ENCODE measurements at places on chromosomes 16 and 17.
A peak's percentile ranks its signal among the peaks of the same experiment; 100 is the strongest.

DNA sequence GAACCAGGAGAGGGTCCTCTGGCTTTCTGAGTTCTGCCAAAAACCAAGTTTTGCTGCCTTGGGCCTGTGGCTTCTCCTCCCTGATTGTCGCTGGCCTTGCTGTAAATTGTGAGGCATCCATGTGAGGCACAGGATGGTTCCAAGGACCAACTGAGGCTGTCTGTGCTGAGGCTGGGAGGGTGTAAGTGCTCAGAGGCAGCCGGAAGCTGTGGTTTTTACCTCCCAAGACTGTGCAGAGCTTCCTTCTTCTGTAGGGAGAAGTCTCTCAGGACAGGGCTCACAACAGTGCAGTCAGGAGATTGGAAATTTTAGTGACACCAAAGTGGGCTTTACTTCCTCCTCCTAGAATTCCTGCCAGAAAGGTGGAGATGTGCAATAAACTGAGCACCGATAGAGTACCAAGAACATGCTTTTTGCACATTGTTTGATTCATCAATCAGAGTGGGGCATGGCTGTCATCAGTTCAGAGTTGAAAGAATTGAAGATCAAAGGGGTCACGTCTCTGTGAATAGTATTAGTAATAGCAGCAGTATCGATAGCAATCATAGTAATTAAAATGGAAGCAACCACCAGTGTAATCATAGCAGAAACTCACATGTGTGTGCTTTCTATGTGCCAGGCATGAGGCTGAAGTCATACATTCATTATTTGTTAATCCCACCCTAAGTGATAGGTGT lies 467.1 kb downstream of the WWOX start:
- DNase-seq: no peak

DNA sequence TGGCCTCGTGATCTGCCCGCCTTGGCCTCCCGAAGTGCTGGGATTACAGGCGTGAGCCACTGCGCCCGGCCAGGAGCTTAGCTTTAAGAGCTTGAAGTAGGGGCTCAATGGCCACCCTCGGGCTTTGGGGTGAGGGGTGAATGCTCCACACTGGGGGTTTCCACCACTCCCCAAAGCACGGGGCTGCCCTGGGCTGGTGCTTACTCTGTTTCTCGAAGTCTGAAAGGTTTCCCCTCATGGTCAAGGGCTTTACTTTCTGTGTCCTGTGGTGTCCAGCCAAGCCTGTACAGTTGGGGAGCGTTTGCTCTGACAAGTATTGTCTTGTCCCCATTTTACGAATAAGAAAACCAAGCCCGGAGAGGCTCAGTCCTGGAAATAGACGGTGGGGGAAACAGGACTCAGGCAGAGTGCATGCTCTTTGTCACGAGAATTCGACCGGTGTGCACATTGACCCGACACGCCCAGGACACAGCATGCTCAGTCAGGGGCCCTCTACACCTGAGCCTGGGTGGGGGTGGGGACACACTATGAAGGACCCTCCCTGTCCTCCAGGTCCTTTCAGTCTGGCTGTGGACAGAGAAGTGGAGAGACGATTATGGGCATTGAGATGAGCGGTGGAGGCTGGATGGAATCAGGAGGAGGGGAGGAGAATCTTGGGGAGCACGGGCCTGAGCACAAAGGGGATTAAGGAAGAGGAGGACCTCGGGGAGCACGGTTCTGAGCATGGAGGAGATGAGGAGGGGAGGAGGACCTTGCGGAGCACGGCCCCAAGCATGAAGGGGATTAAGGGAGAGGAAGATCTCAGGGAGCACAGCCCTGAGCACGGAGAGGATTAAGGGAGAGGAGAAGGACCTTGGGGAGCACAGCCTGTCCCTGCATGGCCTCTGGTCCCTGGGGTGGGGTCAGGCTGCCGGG lies 7.5 kb downstream of the CD7 start:
- no peak for DNase-seq

- no peak for DNase-seq
These were observed 58.6 kb downstream of the CDRT4 start for GRCh38 chr17:15408803-15409202.

DNA sequence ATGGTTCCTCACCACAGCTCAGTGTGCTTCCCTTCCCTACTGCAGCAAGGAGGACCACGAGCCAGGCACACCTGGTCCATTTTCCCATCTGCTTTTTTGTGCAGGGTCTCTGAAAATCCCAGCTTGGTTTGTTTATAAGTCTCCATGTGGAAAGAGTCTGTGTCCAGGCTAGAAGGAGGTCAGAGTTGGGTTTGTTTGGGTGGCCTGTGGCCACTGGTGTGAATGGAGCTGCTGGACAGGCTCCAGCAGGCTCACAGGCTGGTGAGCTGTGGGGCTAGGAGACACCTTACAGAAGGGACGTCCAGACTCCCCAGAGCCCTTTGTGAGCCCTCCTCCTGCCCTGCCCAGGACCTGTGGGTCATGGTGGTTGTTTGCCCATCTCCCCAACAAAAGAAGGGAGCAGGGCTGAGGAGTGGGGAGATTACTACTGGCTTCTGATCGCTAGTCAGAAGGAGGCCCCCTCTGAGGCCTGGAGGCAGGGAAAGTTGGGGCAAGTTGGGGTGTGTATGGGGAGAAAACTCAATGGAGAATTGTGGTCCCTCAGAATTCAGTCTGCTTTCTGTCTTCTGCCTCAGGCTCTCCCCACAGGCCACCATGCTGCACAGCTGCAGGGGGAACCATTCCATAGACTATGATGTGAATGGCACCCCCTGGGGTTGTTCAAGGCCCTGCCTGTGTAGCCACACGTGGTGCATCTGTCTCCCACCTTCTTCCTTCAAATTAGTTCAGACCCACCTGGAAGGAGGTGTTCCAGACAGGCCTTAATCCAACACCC lies 4.1 kb downstream of the RARA start:
- peak; percentile 16 for DNase-seq

GRCh38 chr16:47938272-47938671 lies 217.5 kb downstream of the ABCC12 start:
- no peak for DNase-seq

DNA sequence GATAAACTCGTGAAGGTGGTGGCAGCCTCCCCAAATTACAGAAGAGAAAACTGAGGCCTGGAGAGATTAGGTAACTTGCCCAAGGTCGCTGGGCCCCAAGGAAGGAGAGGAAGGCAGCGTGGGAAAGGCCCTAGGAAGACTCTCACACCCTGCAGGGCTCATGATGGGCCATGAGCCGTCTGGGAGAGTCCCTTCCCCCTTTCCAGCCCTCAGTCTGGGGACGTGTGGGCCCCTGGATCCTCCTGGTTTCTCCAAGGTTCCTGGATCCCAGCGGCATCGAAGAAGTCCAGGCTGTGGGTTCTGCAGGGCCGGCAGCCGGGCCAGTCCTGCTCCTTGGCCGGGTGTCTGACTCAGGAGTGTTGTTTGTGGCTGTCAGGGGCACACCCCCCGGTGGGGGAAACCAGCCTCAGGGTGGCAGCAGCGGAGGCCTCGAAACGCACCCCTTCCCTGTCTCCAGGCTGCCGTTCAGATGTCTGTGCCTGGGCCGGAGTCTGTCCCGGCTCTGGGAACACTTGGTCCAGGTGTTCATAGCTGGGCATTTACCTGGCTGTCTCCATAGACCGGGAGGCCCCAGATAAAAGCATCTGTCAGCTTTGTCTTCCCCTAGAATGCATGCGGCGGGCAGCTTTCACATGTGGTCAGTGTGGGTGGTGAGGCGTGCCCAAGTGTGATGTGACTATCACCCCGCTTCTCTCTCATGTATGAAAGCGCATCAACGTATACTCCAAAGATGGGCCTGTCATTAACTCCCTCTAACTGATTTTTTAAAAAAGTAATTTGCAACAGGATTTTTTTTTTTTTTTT lies 3.7 kb upstream of the RAP1GAP2 start:
- no peak for DNase-seq

DNA sequence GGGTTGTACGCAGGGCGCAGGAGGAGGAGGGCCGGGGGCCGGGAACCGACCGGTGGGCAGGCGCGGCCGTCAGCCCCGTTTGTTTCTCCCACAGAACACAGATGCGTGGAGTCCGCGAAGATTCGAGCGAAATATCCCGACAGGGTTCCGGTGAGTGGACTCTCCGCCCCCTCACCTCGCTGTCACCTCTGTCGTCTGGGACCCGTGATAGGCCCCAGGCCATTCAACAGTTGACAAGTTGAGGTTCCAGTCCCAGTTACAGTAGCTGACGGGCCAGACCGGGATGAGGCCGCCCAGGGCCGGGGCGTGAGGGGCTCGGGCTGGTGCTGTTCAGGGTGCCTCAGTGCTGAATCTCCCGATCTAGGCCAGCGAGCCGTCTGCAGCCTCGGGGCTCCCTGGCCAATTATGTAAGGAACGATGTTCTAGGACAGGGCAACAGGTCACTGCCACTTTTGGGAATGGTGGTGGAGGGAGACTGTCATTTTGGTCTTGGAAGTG lies 628 bp downstream of the GABARAPL2 start:
- peak; percentile 24 for DNase-seq

DNA sequence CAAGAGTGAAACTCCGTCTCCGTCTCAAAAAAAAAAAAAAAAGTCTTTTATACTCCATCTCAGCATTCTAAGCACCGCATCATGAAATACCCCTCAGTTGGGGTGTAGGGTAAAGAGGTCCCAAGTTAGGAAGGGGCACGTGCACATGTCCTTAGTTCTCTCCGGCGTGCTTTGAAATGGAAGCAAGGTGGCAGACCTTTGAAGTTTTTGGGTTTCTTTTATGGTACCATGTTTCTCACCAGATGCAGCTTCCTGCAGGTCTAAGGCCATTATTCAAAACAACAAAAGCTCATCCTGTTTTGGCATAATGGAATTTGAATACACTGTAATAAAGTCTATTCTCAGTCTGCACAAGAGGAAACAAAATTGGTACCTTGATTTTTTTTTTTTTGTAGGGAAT lies 9.6 kb downstream of the EMC8 start:
- no peak for DNase-seq

DNA sequence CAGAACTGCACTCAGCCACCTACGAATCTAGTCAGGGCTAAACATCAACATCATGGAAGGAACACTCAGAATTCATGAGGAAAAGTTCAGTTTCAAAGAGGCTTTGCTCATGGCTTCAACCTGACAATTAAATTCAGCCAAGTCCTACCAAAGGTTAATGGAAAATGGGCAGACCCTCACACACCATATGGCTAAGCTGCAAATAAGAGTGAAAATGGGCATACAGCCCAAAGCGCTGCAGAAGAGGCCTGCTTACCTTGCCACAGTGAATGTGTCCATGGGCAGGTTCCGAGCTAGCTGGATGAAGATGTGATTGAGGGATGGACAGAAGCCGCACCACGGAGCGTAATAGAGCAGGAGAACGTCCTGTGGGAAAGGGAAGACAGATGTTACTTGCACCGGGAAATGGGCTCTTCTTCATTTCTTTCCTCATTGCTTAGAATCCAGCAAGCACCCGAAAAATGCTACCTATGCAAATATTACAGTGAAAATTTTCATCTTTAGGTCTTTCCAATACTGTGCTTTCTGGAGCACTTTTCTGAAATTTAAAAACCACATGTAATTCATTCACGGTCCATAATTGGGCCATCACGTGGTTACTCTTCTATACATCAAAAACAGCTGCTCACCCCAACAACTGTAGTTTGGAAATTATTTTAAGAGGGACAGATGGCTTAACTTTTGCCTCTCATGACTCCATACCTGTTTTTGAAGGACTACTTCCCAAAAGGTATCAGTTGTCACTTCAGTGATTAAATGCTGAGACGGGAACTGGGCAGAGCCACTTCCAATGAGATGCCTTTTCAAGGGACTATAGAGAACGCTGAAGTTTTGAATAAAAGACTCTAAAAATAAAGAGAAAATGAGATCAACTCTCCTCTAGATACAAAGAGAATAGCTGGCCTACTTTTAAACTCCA lies 19.6 kb downstream of the SNN start:
- DNase-seq: no peak

GRCh38 chr17:520447-521182 lies 168.0 kb upstream of the RPH3AL start:
- no peak for DNase-seq

DNA sequence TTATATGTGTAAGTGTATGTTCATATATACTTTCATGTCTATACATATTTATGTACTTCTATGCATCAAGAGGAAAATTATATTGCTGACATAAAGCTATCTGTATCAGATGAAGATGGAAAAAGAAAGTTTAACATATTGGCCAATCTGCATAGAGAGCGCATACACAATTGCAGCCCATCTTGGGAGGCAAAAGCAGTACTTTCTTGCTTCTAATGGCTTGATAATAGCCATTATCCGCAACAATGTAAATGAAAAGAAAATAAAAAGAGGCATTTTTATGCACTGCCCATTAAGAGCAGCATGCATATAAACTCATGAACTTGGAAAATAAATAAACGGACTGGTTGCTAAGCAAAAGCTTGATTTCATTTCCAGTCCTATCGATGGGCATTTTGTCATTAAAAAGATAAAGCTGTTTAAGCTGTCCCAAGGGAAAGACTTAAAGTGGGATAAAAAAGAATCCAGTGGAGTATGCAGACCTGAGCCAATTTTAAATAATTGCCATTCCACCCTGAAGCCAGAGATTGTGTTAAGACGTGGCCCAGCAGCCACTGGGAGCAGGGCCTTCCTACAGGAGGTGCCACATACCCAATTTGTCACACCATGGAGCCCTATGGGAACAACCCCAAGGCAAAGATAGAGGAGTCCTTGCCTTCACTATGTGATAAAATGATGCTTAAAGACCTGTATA lies 183.6 kb upstream of the CDH11 start:
- no peak for DNase-seq

GRCh38 chr17:17494499-17494869 lies 1.7 kb downstream of the RASD1 start:
- no peak for DNase-seq

GRCh38 chr16:83651871-83652270 lies 155.9 kb upstream of the HSBP1 start:
- no peak for DNase-seq

DNA sequence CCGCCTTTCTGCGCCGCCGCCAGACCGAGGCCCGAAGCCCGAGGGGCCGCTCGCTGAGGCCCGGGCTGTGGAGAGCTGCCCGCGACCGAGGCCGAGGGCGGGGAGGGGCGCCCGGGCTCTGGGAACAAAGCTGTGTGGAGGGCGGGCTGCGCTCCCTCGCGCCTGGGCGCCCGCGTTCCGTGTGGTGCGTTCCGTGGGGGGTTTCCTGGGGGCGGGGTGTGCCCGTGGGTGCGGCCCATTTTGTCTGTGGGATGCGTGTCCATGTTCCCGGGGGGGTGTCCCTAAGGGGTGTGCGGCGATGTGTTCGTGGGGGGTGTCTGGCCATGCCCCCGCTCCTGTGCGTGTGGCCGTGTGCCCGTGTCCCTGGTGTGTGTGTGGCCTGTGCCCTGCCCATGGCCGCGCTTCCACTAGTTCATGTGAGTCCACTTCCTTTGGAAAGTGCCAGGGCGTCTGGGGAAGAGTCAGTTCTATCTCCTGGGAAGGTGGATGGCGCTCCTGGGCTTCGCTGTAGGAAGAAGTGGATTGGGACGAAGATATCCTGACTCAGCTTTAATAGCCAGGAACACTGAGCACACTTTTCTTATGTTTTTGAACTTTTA lies 520 bp downstream of the JPT2 start:
- DNase-seq: no peak

- no peak for DNase-seq
These were observed 16.8 kb downstream of the MARCHF10 start for GRCh38 chr17:62791235-62791734.

Data from GM13976 (cell line).